ENCODE measurements at places on chromosomes 3 and 15.

DNA sequence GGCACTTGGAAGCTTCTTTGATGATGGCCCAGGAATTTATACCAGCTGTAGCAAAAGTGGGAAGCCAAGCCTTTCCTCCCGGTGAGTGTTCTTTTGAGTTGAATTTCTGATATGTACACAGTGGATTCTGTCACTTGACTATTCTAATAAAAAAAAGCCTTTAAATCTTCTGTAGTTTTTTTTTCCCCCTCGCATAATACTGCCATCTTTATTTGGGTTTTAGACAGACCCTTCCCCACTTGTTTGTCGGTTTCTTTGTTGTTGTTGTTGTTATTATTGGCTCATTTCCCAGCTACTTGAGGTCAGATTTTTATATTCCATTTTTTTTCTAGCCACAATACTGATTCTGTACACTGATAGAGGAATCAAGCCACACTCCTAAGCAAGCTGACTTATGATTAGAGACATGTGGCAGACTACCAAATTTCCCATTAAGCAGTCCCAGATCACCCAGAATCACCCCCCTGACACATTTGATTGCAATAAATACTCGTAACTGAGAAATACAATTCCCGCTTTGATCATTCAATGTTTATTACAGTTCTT, 122.4 kb upstream of the IL12A start:
- DNase-seq, result no peak

DNA sequence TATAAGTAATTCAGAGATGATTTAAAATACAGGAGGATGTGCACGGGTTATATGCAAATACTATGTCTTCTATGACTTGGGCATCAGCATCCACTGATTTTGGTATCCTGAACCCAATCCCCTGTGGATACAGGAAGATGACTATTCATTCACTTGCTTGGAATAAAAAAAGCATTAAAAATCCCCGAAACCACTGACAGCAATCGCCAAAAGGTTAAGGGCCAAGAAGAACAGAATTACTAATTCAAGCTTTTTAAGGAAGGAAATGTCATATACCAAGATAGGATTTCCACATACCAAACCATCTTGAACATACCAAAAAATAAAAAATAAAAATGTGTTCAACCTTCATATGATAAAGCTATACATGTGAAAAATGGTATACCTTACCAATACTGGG, 93.7 kb downstream of the DLG1 start:
- DNase-seq, result no peak

DNA sequence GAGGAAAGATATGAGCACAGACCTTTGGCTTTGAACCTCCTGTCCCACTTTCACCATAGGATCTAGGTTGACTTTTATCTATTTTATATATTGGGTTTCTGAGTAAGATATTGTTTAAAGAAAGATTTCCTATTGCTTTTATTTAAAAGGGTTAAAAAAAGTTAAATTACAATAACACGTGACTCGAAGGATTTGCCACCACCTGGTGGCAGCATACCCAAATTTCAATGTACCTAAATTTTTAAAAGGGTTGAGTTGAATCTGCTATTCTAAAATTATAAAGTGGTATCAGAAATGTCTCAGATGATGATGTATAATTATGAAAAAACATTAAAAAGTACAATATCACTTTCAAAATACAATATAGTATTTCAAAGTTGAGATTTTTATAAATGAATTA, 368.4 kb downstream of the MECOM start:
- no peak for DNase-seq

- no peak for DNase-seq
These were observed 8.4 kb downstream of the TMEM40 start for GRCh38 chr3:12750658-12751071.

DNA sequence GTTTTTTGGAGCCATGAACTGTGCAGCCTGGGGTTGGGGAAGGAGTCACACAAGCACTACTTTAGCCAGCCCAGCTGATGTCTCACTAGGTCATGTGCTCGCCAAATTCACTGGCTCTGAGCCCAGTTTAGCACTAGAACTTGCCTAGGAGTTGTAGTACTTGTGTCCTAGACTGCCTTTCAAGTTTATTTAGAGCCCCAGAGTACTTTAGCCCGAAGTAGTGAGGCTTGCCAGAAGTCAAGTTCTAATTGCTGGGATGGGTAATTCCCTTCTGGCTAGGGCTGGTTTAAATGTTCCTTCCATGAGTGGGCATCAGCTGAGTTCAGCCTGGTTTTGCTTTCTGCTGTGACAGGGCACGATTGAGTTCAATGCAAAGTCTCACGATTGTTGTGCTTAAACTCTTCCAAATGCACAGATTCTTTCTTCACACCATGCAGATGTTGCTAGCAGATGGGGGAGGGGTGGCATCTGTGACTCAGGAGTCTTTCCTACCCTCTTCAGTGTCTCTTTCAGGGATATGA, 228.2 kb upstream of the ZPLD1 start:
- DNase-seq, result no peak

DNA sequence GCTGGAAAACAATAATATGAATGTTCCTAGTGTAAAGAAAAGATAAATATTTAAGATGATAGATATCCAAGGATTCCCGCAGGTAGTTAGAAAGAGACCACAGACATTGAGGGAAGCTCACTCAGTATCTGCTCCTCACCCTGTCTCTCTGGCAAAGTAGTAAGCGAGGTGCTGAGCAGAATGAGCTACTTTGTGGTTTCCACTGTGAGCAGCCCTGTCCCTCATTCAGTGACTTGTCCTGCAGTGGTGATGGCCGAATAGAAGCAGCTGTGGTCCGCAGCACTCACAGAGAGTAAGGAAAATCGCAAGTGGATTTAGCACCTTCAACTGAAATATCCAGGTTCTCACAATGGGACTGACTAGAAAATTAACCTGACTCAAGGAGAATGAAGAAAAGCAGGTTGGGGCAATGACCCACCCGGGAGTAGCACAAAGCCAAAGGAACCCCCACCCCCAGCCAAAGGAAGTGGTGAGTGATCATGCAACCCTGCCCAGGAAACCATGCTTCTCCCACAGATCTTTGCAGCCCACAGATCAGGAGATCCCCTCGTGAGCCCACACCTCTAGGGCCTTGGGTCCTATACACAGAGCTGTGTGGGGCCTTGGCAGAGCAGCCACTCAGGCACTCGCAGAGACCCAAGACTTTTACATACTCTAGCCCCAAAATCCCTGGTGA, 21.8 kb upstream of the SLC25A38 start:
- DNase-seq, result no peak

GRCh38 chr3:26198609-26199008, 408.7 kb downstream of the OXSM start:
- DNase-seq, result no peak

- peak; percentile 15 for DNase-seq
These were observed 97.0 kb downstream of the SAMMSON start for GRCh38 chr3:70096376-70097066.

DNA sequence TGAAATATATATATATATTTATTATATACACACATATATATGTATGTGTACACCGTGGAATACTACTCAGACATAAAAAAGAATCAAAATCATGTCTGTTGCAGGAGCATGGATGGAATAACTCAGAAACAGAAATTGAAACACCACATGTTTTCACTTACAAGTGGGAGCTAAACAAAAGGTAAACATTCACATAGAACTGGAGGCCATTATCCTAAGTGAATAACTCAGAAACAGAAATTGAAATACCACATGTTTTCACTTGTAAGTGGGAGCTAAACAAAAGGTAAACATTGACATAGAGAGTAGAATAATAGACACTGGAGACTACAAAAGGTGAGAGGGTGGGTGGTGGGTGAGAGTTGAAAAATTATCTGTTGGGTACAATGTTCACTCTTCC, 171.5 kb upstream of the GOLIM4 start:
- DNase-seq, result no peak

DNA sequence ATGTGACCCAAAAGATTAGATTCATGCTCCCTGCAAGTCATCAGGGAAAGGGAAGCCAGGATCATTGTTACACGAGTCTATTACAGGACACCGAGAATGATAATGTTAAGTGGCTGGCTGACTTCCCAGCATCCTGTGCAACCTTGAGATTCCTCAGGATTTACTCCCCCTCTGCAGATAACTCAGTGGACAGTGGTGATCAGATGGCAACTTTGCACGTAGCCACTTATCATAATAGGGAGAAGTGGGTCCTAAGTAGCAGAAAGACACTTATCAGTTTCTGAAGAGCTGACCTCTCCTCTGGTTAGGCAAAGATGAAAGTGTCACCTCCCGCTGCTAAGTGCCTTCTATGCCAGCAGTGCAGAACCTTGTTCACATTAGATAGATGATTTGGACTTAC, 6.7 kb upstream of the TMPRSS7 start:
- no peak for DNase-seq

GRCh38 chr3:70789878-70790277, 477.4 kb upstream of the MDFIC2 start:
- no peak for DNase-seq

GRCh38 chr3:128971421-128972100, 22.3 kb downstream of the CFAP92 start:
- no peak for DNase-seq

DNA sequence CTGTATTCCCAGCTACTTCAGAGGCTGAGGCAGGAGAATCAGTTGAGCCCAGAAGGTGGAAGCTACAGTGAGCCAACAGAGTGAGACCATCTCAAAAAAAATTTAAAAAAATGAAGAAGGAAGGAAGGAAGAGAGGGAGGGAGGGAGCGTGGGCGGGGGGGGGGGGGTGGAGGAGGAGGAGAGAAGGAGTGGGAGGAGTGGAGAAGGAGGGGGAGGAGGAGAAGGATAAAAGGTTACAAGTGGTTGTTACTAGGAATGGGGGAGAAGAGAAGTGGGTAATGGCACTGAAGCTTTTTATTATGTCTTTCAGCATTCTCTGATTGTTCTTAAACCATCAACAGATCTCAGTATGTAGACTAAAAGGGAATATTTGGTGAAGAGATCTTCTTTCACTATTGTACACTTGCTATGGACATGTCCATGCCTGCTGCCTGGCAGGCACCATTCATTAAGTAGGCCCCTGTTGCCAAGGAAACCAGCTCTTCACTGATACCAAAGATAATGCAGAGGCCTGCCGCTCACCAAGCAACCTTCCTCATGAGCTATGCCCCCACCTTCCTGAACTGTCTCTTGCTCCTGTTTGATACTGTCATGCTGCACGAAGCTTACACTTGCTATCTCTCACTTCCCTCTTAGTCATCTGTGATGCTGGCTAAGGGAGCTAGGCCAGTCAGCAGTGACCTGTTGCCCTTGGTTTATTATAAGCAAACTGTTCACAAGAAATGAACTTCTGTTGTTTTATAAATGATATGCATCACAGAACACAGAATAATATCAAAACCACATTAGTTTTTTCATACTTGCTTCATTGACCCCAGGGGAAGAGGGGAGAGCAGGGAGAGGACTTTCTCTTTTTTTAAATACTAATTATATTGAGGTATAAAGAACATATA, 23.1 kb downstream of the EPM2AIP1 start:
- peak; percentile 83 for DNase-seq

GRCh38 chr15:101318839-101319238, 23.8 kb upstream of the SNRPA1 start:
- DNase-seq, result no peak

GRCh38 chr3:32880225-32880624, 62.4 kb downstream of the TRIM71 start:
- no peak for DNase-seq

GRCh38 chr3:140270329-140270728, 335.3 kb downstream of the CLSTN2 start:
- DNase-seq, result no peak

- DNase-seq, result no peak
These were observed 47.2 kb downstream of the CD86 start for GRCh38 chr3:122102191-122102935.

DNA sequence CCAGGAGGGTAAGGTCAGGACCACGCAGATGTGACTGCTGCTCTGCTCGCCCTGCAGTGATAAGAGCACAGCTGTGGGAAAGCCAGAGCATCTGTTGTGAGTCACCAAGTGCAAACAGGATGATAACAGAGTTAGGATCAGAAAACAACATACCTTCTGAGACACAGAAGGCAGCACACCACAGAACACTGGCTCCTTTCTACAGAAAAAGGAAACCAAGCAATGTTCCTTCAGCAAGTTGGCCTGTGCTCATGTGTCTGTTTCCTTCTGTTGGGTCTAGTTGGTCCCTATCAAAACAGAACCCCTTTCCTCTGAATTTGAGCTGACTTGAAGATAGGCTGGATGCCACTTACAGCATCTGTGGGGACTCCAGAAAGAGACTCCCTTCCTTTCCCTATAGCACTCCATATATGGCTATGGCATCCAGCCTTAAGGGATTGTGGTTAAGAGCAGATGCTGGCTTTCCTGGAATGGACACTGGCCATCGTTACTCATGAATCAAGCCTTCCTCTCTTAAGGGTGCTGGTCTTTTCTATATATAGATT, 440.7 kb upstream of the THBS1 start:
- no peak for DNase-seq

- DNase-seq, result no peak
These were observed 5.2 kb upstream of the SIN3A start for GRCh38 chr15:75456710-75457109.

DNA sequence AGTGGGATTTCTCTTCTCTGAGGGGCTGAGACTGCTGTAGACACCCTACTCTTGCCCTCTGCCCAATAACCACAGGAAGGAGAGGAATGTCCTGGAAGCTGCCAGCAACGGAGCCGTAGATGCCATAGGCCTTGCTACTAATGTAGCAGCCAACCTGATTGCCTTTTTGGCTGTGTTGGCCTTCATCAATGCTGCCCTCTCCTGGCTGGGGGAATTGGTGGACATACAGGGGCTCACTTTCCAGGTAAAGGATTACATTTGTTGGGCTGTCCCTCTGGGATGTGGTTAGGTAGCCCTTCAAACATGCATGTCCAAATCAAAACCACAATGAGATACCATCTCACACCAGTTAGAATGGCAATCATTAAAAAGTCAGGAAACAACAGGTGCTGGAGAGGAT, 16.1 kb downstream of the SLC28A2 start:
- no peak for DNase-seq

- DNase-seq, result peak; percentile 46
These were observed 24.2 kb downstream of the ABHD2 start for GRCh38 chr15:89112341-89112971.

DNA sequence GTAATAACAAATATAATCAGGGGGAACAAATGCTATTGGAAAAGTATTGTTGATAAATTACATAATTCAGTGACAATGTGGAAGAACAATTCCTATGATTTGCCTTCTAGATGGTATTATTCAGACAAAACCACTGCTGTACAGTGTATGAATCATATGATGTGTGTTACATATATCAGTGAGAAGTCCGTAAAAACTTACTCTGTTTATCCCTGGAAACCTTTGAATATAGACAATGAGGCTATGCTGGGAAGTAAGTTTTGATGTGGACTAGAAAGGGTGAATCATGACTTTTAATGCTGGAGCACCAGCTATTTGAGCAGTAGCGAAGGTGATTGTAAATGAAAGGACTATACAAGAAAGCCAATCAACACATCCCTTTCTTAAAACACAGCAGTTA, 17.9 kb downstream of the C3orf38 start:
- DNase-seq, result no peak

GRCh38 chr15:25743548-25744275, 119.4 kb downstream of the ATP10A start:
- DNase-seq, result no peak

- peak; percentile 63 for DNase-seq
These were observed 41.8 kb upstream of the CCNL1 start for GRCh38 chr3:157201648-157202278.

All from GM13976 (cell line).